ENCODE measurements at places on chromosomes 2 and 18. TPM values are rescaled to one million over a fixed set of nuclear protein-coding genes. Genes with fewer than 3 reads are reported as not detected.

DNA sequence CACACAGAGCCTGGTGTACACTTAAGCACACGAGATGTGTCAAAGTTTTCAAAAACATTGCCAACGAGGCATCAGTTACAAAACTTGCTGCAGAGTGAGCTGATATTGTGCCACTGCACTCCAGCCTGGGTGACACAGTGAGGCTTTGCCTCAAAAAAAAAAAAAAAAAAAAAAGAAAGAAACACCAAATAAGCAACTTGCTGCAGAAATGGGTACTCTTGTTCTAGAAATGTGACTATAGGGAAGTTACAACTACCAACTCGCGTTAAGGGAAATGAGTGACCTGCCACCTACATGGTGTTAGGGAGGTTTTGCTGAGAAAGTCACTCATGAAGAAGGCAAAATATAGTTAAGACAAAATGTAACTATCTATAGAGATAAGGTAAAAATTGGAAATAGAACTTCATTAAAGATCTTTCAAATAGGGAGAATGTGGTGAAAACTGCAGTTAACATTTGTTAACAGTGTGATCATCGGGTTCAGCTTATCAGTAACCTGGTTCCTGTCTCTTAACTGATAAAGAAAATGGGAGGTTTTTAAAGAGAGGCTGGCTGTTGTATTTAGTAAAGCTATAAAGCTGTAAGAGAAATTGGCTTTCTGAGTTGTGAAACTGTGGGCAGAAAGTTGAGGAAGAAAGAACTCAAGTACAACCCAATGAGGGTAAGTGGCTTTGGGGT is at the start of gene IL1RL1:
IL1RL1 (plus strand) TSS at position 600 of the 677 bp plus-strand sequence. CDS start 26,702 bp downstream, outside the sequence.
- DNase-seq: no peak

Gene SCN9A
- total RNA-seq: 0.48 TPM

- DNase-seq: peak; percentile 16
Observed at GRCh38 chr18:63138436-63139340, 180.9 kb downstream of the BCL2 start.

Gene IRS1
- 6.6 TPM for total RNA-seq

Gene SLC16A14
- total RNA-seq: 0.27 TPM

Gene PPP4R3B
- 80.9 TPM for total RNA-seq

DNA sequence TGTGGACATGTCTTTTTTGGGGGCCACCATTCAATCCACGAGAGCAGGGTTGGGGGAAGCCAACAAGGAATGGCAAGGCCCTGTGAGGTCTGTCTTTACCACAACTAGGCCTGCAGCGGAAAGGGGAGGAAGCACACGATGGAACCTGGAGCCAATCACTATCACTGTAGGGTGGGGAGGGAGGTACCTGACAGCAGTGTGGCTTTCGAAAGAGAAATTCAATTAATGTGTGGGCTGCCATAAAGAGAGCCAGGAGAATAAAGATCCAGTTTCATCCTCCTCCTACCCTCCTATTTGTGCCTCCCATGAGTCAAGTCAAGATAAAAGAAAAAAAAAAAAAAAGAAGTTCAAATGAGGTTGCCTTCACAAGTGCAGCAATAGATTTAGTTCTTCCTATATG is 18.9 kb upstream of the RBMS1 start:
- DNase-seq: no peak

GRCh38 chr18:50075772-50076171 is 119.2 kb downstream of the MYO5B start:
- DNase-seq: no peak

Gene HAAO
- total RNA-seq: not detected

DNA sequence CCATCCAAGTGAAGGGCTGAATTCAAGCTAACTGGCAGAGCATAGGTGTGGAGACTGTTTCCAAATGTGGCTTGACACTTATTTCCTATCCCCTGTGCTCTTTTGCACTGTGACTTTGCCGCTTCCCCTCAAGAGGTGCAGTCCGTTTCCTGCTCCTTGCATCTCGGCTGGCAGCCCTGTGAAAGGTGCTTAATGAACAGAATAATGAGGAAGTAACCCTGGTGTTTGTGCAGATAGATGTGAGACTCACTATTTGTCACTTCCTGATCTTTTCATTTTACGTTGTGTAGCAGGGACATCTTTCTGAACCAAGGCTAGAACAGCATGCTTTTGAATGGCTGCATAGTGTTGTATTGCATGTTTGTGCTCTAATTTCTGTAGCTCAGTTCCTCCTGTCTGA is 60.8 kb downstream of the CEP192 start:
- DNase-seq: no peak

- DNase-seq: no peak
Observed at GRCh38 chr2:3039188-3040065, 338.2 kb downstream of the EIPR1 start.

Gene REG1B
- total RNA-seq: not detected

DNA sequence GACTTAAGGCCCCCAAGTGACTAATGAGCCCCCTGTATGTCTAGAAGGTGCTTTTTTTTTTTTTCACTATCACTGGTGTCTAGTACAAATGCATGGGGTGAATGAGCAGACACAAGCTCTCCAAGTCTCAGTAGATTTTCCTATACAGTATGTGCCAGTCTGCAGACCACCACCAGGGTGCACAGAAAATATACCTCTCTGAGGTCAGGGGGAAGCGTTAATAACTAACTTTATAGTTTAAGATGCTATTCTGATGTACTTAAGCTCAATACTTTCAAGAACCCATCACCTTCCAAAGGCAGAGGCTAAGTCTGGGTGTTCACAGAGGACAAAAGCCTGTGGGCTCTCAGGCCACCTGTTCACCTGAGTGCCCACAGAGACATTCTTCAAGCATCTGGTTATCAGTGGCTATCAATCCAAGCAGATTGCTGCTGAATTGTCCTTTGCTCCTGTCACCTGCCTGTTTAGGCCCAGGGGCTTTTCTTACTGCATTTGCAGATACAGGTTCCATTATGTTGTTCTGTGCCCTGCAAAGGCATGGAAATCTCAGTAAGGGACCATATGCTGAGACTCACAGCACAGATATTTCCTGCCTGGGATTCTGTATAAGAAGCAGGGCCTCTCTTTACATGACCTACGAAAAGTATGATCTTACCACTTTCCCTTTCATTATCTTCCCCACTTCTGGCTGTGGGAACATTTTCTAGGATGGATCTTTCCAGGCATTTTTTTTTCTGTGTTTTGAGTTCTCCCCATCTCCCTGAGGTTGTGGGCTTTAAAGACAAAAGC is 534.6 kb downstream of the TNS1 start:
- DNase-seq: no peak

- peak; percentile 38 for DNase-seq
Observed at GRCh38 chr2:197011801-197012641, 85.5 kb upstream of the PGAP1 start.

Gene CPLX4
- total RNA-seq: not detected

- no peak for DNase-seq
Observed at GRCh38 chr2:127313406-127313805, 19.5 kb upstream of the ERCC3 start.

GRCh38 chr18:48023334-48024008 is 93.0 kb upstream of the SMAD2 start:
- peak; percentile 15 for DNase-seq

Gene TTC32
- 24.9 TPM for total RNA-seq

Gene TSHZ1
- 22.0 TPM for total RNA-seq

Gene SIGLEC15
- not detected for total RNA-seq

DNA sequence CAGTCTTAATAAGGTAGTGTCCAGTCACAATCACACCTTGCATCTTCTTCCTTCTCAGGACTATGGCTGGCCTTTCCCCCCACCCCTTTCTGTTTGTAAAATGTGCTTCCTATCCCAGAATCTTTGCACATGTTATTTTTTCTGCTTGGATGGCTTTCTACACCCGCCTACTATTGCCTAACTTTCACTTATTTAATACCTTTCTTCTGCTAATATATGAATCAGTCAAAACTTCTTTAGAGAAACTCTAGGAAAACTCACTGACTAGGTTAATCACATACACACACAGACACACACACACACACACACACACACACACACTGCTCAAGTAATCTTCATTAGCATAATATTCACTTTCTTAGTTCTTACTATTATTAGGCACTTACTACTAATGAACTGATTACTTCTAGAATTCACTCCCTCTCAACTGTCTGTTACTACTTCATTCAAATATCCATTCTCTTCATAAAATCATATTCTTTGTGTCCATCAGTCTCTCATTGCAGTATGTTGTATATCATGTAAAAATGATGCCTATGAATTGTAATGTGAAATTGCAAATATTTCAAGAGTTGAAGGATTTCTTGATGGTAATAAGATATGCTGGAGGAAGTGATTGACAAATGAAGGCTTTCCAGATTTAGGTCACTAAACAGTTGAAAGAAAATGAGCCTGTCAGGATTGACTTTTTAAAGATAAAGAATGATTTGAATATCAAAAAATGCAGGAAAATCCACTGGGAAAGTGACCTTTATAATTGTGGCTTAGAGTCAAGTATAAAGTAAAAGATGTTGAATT is 51.2 kb downstream of the CLIP4 start:
- DNase-seq: no peak

Data from activated CD4-positive, alpha-beta T cell treated with anti-CD3 and anti-CD28 coated beads, Interleukin-2, amount 10 ng/mL, durations not matched to agents 7 days and 5 days (primary cell).